NCI-H1105 (cell line): ENCODE measurements at places on chromosomes 13 and 19.

DNA sequence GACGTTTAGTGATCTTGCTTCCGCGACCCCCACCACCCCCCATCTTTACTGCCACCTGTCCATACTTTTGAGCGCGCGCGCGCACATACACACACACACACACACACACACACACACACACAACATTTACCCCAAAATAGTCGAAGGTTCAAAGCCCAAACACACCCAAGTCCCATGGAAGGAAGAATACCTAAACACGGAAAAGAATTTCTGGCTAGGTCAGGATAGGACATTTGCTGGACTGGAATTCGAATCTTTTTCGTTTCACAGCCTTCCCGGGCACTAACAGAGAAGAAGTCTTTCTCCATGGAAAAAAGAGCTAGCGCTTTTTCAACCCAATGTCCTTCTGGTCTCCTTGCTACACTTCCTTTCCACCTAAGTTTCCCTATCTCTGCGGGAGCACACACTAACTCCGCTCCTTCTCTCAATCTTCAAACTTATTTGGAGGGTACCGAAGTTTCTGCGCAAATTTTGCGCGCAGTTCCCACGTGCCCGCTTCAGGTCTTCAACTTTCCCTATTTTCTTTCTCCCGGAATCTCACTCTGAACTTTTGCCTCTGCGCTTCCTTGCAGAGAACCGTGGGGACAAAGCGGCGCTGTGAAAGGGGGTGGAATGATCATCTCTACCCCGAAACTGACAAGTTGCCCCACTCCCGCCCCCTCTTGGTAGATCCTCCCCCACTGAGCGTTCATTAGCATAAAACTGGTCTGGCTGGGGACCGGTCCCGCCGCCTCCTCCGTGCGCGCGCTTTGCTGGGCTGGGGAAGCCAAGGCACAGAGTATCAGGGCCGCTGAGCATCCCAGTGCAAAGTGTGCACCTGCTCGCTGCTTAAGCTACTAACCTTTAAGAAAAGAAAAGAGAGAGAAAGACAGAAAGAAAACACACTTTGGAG lies 2.7 kb downstream of the DACH1 start:
- no peak for DNase-seq

DNA sequence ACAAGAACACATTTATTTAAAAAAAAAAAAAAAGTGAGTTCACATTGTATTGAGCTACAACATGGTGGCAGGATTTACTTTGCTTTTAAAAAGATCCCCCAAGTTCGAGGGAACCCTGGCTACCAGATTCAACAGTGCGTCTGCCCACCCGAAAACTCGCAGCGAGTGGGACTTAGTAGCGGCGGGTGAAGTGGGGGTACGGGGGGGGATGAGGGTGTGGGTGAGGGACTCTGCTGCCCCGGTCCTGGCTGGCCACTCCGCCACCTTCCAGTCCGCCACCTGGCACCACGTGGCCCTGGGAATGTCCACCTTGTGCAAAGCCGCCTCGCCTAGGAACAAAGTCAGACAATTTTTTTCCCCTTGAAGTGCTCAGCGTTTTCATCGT lies 19.3 kb upstream of the TINCR start:
- DNase-seq: no peak

- DNase-seq: peak; percentile 44
These were observed 5.1 kb upstream of the KRTDAP start for GRCh38 chr19:35495107-35496064.

- peak; percentile 44 for DNase-seq
These were observed 85.7 kb downstream of the ZAR1L start for GRCh38 chr13:32229443-32229842.

- DNase-seq: no peak
These were observed 3.2 kb downstream of the PIAS4 start for GRCh38 chr19:4010808-4011110.

- DNase-seq: no peak
These were observed 1819.5 kb downstream of the SLITRK5 start for GRCh38 chr13:89490661-89491060.

- peak; percentile 92 for DNase-seq
These were observed at the start of gene RNASEH2A for GRCh38 chr19:12806242-12807081. TSS of gene RNASEH2A (plus strand) at chr19:12806584. CDS start at chr19:12806674, 90 bp downstream.

GRCh38 chr19:13778847-13779246 lies 4.6 kb downstream of the C19orf53 start:
- DNase-seq: no peak

DNA sequence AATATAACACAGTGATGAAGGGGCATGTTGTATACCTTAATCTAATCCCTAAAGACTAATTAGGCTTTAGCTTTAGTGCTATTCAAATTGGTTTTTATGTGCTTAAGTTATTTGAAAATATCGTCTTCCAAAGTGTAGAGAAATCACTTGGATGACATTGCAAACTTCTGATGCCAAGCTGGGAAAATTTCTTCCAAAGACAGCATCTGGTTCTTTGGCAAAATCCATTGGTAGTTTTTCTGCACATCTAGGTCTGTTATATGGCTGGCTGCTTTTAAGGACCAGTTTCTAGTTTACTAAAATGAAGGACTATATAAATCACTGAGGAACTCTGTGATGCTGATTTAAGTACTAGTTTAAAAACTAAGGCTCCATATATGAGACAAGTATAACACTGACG lies 2362.3 kb downstream of the PCDH9 start:
- DNase-seq: no peak

DNA sequence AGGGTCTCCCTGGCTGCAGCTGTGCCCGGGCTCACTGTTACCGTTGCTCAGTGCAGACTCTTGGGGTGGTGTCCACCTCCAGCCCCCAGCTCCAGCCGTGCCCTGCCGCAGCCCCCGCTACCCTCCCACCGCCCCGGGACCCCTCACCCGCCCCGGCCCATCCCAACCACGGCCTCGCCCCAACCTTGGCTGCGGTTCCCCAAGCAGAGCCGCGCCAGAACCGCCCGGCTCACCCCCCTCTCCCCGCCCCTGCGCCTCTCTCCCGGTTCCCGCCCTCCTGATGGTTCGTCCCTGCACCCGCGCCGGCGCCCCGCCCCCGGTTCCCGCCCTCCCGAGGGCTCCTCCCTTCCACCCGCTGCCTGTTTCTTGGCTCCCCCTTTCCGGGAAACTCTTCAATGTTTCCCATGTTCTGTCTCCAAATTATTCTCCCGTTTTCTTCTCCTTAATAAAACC lies 40.3 kb downstream of the ANKRD10 start:
- peak; percentile 77 for DNase-seq

GRCh38 chr13:26680123-26680450 lies 80.5 kb downstream of the GPR12 start:
- DNase-seq: no peak

- DNase-seq: no peak
These were observed 262.1 kb downstream of the DCT start for GRCh38 chr13:94217370-94217769.

DNA sequence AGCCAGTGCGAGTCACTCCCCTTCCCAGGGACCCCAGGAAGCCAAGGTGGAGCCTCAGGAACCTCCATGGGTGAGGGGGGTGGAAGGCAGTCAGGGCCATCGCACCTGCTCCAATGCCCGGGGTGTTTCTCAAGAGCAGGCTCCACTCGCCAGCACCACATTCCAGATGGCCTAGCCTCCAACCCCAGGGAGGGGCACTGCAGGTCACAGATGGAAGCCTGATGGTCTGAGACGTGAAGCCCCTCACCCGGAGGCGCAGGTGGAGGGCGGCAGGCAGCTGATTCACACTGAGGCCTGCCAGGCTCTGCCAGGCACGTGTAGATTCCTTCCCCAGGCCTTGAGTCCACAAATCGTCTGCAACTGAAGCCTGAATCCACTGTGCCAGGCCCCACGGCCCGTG lies 23.0 kb upstream of the ISYNA1 start:
- no peak for DNase-seq

- no peak for DNase-seq
These were observed 503.4 kb downstream of the SLITRK1 start for GRCh38 chr13:83378908-83379307.
